ENCODE measurements at places on chromosomes 1 and 21.
A peak's percentile ranks its signal among the peaks of the same experiment; 100 is the strongest.

- peak; percentile 92 for DNase-seq
These were observed 68.5 kb downstream of the GIPC2 start for GRCh38 chr1:78114034-78114956.

DNA sequence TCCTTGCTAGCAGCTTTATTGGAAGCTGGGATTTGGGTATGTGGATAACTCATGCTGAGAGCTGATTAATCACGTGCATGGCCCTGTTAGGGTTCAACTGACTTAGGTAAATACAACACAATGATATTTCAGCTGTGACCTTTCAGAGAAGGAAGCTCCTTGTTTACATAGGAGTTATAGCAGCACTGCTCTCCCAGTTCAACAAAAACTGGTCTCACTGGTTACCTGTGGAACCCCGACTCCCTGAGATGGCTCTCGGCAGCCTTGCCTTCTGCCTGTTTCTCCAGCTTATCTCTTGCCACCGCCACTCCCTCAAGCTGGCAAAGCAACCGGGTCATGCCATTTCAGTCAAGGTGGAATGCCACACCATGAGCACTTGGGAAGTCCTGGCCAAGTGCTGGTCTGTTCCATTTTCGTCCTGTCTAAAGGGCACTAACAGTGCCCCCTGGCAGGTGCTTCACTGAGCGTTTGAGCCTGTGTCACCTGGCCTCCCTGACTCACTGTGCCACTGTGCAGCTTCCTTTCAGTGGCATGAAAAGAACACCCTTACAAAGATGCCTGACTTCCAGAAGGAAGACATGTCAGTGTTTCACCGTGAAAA is 31.6 kb downstream of the DOP1B start:
- DNase-seq = no peak

DNA sequence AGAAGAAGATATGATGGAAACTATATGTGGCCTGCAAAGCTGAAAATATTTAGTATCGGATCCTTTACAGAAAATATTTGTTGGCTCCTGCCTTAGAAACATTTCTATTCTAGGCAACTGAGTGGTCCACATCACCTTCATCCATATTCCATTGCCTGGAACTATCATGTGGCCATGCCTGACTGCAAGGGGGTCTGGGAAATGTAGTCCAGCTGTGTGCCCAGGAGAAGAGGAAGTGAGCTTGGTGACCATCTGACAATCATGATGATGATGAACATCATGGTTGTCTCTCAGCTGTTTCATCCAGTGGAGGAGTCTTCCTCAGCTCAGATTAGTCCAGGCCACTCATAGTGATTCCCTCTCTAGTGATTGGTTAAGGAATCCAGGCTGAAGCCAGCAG is 61.8 kb upstream of the IFNLR1 start:
- no peak for DNase-seq

DNA sequence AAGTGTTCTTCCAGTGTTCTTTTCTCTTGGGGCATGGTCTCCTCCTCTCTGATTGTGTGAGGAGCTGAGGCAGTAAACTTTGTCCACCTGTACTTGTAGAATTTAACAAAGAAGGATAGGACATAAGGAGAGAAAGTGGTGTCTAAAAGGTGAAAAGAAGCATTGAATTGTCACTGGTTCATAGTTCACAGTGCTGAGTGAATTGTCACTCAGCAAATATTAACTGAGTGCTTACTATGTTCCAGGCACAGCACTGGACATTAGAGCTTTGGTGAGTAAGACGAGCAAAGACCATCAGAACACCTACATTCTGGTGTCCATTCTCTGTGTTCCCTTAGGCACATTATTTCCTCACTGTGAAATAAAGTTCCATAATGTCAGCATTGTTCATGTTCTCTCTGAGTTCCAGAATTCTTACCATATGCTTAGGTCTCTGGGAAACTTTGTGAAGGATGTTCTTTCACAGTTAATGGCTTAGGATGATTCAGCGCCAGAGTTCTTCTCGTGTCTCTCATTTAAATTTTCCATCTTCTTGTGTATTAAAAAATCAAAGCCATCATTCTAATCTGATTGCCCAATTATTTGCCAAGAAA is 156.8 kb upstream of the HOOK1 start:
- no peak for DNase-seq

DNA sequence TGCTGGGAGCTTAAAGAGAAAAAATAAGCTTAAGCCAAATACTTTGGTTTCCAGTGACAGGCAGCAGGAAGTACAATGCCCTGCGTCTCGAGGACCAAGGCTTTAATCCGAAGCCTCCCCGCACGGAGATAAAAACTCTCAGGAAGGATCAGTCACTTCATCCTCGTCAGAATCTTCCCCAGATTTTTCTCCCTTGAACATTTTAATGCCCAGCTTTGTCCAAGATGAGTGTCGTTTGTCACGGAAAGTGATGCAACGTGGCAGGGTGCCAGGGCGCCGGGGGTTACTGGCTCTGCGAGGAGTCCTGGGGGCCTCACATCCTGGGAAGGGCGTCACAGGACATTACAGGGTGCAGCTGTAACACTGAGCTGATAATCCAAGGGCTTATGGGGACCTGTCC is 25.2 kb upstream of the PCBP3 start:
- DNase-seq = no peak

DNA sequence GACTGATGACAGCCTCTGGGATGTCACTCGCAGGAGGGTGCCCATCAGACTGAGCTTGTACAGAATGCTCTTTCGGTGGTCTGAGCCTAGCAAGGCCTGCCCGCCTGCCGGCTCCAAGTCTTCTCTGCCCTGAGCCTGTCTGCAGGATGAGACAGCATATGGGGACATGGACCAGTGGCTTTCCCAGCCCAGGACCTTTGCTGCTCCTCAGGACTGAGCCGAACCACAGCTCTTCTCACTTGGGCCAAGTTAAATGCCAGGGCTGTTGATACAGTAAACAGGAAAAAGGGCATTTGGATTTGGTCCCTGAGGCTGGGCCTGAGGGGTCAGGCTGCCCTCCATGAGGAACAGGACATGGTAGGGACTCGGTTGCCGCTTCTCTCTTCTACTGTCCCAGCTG is 64.3 kb upstream of the EPS8L3 start:
- DNase-seq = no peak

GRCh38 chr1:198175423-198176170 is 18.8 kb downstream of the NEK7 start:
- peak; percentile 71 for DNase-seq

GRCh38 chr21:23215261-23215660 is 2217.1 kb downstream of the NCAM2 start:
- DNase-seq = no peak

DNA sequence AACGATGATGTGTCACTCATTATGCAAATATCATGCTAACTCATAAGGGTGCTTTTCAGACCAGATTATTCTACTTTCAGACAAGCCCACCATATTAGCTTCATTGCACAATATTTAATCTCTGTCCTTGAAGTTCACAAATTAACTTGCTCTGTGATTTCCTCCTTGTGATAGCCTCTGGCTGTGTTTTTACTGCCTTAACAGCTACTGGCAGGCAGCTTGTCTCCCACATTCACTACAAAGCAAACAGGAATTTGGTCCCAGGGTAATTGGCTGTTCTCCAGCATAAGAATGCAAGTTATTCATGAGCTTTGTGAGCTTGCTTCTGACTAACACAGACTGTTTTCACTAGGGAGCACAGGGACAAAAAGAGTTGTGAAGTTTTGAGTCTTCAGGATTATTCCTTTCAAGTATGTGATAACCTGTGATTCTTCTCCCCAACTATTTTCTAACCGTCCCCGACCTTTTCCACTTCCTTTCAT is 87.9 kb upstream of the HMCN1 start:
- DNase-seq = peak; percentile 98

DNA sequence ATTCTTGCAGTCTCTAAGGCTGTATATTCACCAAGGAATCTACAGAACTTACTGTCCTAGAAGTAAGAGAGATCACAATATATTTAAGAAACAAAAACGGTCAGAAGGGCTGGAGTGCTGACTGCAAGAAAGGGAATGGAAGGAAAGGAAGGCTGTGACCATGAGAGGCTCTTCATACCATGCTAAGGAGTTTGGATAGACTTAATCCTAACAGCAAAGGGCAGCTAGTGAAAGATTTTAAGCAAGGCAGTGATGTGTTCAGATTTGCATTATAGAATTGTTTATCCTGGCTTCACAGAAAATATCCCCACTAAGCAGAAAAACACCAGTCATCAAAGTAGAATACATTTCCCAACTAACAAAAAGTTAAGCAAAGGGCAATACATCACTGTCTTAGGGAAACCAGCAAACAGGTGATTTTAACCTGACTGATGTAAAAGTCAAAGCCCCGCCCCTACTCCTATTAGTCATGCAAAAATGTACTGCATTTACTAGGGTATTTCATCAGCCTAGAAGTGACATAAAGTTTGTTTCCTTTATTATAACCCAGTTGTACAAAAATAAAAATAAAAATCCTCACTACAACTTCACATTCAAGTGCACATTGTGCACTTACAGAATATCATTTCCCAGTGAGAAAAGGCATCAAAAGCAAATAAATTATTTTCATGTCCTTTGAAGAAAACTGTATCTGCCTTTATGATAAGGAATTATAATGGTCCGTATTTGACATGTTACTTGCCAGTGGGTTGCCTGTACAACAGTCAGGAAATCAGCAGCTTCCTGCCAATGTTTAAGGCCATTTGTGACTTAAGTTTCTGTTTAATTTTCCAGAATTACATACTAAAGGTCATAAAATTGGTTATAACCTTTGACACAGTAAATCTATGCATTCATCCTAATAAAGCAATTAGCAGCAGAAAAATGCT is 17.2 kb downstream of the JAK1 start:
- DNase-seq = peak; percentile 55

DNA sequence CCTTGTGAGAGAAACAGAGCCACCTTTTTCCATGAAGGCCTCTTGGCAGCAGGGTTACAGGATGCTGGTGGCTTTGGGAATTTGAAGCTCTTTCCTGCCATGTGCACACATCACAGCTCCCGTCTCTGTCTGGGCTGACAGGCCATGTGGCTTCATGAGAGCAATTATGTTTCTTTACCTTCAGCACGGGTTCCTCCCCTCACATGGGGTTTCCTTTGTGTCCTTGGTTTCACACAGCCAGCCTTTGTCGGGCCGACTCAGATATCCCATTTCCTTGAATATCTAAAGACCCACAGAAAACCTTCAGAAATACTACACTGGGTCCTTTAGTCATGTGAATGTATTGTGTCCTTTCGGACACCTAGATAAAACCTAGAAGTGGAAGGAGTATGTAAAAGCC is 7.1 kb downstream of the CLIC6 start:
- no peak for DNase-seq

- DNase-seq = no peak
These were observed 1.5 kb downstream of the GPX7 start for GRCh38 chr1:52603630-52604029.

DNA sequence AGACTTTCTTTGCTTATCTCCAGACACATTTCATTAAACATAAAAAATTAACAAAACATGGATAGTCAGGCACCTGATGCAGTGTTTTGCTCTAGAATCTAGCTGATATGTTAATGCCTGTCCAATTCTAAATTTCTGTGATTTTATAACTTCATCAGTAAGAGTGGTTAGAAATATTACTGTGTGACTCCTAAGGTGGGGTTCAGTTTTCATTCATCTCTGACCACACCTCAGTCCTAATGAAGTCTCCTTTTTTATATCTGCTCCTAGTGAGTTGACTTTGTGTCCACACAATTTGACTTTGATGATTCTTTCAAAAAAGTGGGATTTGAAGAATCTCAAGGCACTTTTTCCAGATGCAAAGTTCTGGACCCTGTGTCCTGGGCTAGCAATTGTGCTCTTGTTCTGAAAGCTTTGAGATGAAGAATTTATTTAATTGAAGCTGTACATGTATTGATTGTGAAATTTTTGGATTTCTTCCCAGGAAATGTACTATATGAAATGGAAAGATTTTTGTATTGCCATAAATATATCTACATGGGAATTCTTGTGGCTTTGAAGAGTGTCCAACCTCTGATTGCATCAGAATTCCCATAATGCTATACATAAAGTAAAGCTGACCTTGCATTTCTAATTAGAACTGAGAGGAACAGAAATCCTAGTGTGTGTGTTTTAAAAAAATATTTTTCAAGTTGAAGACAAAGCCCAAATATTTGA is 111.2 kb downstream of the GIPC2 start:
- DNase-seq = peak; percentile 93

GRCh38 chr1:27145934-27146354 is 9.0 kb downstream of the SLC9A1 start:
- DNase-seq = peak; percentile 88

GRCh38 chr21:15301014-15301413 is 236.2 kb upstream of the NRIP1 start:
- DNase-seq = no peak

- DNase-seq = no peak
These were observed 9.2 kb downstream of the TNFRSF18 start for GRCh38 chr1:1197188-1197500.

DNA sequence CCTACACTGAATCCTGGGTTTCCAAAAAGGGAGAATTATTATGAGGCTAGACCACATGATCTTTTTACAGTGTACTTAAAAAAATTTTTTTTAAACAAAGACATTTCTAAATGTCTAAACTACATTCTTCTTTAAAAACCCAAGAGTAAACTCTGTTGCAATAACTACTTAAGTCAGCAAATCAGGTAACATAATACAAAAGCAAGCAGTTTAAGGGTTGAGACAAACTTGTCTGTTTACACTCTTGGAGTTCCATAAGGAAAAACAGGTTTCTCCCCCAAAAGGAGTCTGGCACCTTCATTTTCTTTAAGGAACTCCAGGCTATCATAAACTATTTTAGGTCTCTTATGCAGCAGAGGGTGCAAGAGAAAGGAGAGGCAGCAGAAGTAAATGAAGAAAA is 12.5 kb upstream of the ANKRD45 start:
- peak; percentile 7 for DNase-seq

- no peak for DNase-seq
These were observed 23.5 kb downstream of the PANK4 start for GRCh38 chr1:2502661-2503553.

DNA sequence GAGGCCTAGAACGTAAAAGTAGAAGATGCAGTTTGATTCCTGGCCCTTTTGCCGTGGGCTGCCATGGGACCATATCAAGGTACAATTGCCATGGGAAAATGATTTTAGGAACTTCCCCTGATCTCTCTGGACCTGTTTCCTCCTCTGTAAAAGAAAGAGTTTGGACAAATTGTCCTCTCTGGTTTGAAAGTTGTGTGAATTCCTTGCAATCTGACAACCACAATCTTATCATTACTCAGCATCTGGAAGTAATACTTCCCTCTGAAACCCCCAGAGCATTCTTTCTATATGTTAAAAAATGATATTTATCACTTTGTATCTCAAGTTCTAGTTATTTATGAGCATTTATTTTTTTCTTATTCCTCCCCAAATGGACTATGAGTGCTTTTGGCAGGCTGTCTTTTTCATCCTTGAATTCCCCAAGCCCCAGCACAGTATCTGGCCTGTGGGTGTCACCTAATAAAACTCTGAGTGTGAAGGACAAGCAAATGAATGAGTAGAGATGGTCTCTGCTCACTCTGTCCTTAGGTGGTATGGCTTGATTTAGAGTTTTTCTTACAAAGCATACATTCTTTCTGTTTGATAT is 181.1 kb downstream of the DYRK1A start:
- DNase-seq = no peak

DNA sequence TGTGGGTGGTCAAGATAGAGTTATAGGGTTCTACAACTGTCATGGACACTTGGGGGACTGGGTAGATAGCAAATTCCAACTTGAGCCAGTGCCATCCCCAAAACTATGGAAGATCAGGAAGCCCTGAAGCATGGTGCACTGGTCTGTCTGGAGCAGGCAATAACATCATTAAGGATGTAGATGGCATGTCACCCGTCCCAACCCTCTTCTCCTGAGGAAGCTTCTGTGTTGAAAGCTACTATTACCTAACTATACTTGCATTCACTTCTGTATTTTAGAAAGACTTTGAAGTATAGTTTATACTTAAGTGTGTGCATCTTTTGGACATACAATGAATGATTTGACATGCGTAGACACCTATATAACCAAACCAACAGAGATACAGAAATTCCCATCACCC is 32.9 kb downstream of the RABIF start:
- DNase-seq = no peak

GRCh38 chr1:210252621-210253051 is 20.0 kb downstream of the SERTAD4 start:
- no peak for DNase-seq

All from choroid plexus epithelial cell (primary cell).